ENCODE measurements at places on chromosomes 11 and 22.

DNA sequence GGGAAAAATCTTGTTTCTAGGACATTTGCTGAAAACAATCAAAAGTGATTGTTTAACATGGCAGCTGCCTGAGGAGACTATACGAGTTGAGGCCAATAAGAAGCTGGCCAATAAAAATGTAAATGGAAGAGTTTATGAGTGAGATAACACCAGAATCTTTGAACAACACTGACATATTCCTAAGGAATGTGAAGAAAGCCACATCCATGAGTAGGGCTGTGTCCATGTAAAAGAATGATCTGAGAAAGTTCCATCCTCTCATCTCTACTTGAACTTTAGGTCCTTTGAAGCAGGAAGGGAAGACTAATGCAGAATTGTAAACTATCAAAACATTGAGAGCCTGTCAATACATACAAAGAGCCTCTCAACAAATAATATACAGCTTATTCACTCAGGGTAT, 6.9 kb upstream of the CHORDC1 start:
- DNase-seq: no peak

DNA sequence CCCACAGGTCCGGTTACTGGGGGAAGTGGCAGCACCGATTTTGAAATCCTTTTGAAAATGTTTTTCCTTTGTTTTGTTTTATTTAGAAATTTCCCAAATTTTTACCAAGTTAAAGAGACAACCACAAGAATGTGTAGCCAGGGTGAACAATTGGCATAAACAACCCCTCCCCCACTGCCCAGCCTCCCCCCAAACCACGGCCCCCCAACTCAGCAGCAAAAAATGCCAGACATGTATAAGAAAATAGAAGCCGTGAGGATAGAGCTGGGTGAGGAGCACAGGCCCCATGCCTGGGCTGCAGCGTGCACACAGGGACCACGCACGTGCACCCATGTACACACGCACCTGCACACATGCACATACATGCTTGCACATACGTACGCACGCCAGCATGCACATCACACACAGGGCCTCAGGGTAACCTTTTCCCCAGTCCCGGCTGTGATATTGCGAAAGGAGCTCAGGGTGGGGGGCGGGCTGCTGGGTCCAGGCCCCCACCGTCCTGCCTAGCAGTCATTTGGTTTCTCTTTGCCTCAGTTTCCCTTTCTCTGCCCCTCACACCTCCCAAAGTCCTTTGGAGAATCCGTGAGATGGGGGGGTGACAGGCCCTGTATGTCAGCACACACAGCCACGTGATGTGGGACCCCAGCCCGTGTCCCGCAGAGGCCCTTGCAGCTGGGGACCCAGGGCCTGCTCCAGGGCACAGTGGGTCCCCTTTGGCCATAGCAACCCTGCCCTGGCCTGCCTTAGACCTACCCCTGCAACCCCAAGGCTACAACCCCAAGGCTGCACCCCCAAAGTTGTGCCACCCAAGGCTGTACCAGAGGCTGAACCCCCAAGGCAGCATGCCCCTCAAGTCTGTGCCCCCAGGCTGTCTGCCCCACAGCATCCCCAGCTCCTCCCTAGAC, 42.9 kb downstream of the IGF2 start:
- no peak for DNase-seq

GRCh38 chr11:80173371-80174136, 732.7 kb upstream of the TENM4 start:
- DNase-seq: no peak

GRCh38 chr11:61507962-61508861, at the start of gene LRRC10B:
TSS of gene LRRC10B (plus strand) at chr11:61508749. CDS start at chr11:61508999, 250 bp downstream.
- no peak for DNase-seq

GRCh38 chr11:838441-839279, 3.7 kb downstream of the POLR2L start:
- DNase-seq: no peak

- DNase-seq: no peak
These were observed 31.8 kb downstream of the MRGPRX1 start for GRCh38 chr11:18907391-18907790.

DNA sequence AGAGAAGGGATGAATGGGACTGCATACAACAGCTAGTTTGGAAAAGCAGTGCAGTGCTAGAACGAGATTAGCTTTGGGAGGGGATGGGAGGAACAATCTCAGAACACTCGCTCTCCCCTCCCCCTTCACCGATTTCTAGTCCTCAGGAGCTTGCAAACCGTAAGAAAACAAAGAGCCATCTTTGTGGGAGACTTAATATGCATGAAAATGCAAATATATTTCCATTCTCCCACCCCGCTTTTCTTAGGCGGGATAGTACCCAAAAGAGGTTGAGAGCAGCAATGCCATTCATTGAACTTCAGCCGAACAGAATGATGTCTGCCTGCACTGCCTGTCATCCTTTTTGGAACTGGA, 1.1 kb downstream of the SPINDOC start:
- no peak for DNase-seq

- DNase-seq: no peak
These were observed 2.1 kb downstream of the CERK start for GRCh38 chr22:46735747-46736608.

GRCh38 chr11:10514709-10515108, 26.3 kb downstream of the RNF141 start:
- no peak for DNase-seq

DNA sequence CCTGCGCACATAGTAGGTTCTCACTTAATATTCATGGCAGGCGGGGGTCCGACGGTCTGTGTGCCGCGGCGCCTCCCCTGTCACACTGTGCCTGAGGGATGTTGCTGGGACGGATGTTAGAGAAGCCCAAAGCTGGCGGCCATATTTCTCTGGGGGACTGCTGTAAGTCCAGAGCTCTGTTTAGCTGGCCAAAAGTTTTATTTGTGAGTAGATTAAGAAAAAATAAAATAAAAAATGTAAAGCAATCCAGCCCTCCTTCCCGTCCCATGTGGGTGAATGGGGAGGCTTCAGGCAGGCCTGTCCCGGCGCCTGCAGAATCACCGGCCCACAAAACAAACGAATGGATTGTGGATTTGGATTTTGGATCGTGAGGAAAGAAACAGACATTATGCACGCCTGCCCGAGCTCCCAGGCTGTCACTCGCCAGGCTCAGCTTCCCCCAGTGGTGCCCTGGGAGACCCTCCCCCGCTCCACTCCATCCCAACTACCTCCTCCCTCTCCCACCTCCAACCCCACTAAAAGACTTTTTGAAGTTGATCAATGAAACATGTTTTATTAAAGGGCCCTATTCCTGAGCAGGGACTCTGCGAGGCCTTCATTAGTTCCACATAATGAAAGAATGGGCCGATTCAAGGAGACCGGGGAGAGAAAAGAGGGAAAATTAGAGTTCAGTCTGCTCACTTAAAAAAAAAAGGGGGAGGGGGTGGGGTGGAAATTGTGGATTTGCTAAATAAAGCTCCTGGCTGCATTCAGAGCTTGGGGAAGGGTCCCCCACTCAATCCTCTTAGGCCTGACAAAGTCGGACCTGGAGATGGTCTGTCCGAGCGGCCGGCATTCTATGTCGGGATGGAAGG, 20.4 kb upstream of the SCUBE1 start:
- no peak for DNase-seq
